ENCODE measurements at places on chromosomes 16 and 17.

- no peak for DNase-seq
These were observed 2.7 kb upstream of the CCDC57 start for GRCh38 chr17:82215095-82215971.

DNA sequence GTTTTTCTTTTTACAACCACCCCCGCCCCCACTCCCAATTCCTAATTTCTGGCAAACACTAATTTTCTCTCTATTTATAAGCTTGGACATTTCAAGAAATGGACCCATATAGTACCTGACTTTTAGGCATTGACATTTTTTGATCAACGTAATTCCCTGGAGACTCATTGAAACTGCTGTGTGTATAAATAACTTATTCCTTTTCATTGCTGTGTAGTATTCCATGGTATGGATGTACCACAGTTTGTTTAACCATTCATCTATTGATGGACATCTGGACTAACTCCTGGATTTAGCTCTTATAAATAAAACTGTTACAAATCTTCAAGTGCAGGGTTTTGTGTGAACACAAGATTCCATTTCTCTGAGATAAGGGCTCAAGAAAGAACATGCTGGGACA is 47.1 kb upstream of the RBFOX1 start:
- DNase-seq: no peak

DNA sequence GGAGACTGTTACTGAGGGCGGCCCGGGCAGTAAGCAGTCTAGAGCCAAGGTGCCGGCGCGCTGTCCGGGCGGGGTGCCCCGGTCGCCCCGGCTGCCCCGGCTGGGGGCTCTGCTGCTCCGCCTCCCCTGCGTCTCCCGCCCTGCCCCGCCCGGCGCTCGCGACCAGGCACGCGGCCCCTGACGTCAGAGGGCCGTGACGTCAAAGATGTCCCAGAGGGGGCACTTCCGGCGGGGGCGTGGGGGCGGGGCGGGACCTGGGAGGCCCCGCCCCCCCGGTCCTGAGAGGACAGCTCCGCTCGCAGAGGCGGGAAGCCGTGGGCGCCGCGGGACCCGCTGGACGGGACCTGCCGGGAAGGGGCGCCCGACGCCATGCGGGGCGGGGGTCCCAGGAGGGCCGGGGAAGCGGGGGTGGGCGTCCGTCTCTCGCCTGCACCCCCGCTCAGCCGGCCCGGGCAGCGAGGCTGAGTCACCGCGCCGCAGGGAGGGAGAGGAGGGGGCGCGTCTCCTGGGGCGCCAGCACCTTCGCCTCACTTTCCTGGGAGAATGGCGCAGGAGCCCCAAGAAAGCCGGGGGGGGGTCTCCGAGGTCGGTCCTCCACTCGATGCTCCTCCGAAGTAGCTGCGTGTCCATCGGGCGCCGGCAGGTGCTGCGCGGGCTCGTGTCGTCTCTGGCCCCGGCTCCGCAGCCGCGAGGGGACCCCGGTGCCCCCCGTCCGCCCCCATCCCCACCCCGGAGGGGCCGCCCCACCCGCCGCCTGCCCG is 4.4 kb upstream of the HIC1 start:
- DNase-seq: no peak

DNA sequence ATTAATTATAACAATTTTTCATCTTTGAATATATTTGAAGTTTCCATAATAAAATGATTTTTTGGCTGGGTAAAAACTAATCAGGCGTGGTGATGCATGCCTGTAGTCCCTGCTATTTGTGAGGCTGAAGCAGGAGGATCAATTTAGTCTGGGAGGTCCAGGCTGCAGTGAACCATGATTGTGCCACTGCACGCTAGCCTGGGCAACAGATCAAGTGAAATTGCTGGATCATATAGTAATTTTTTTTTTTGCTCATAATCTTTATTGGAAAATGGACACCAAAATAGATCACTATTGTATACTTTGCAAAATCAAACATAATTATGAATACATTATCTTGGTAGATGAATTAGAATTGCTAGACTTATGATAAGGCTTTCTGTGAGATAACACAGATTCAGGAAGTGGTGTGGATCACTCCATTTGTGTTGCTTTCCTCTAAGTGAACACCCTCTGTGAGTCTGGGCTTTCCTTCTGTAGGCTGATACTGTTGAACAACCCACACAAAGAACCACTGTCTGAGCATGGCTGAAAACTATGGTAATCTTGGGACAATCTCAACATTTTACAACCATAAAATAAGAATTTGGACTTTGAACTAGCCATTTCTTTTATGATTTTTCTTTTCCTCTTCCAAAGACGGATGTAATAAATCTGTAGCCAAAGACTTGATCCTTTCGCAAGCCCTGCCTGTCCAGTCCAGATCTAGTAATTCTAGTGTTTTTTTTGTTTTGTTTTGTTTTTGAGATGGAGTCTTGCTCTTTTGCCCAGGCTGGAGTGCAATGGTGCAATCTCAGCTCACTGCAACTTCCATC is 5.6 kb upstream of the ST3GAL2 start:
- no peak for DNase-seq

DNA sequence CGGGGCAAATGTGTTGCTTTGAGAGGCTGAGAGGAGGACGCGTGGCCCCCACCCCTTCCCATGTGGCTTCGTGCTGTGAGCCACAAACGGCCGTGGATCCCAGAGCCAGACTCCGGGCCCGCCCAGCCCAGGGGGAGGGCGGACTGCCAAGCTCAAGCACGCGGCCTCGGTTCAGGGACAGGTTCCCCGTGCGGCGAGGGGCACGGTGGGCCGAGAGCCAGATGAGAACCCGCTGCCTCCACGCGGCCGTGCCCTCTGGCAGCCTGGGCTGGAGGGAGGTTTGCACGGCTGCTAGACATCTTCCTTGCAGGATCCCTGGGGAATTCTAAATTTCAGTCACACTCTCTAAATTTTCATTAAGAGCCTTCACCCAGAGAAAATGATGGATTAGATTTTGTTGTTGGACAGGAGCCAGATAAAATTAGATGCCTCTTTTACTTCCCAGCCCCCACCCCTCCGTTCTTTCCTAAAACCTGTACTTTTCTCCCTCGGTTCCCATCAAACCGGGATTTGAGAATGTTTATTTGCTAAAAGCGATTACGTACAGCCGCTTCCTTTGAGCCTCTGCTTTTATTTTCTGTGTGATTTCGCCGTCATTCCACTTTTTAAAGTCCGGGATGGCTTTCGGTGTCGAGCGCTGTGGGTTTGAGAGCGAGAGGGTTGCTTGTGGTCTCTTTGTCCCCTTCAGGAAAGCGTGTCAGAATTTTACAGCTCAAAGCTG is 25.0 kb upstream of the GNG13 start:
- DNase-seq: no peak

DNA sequence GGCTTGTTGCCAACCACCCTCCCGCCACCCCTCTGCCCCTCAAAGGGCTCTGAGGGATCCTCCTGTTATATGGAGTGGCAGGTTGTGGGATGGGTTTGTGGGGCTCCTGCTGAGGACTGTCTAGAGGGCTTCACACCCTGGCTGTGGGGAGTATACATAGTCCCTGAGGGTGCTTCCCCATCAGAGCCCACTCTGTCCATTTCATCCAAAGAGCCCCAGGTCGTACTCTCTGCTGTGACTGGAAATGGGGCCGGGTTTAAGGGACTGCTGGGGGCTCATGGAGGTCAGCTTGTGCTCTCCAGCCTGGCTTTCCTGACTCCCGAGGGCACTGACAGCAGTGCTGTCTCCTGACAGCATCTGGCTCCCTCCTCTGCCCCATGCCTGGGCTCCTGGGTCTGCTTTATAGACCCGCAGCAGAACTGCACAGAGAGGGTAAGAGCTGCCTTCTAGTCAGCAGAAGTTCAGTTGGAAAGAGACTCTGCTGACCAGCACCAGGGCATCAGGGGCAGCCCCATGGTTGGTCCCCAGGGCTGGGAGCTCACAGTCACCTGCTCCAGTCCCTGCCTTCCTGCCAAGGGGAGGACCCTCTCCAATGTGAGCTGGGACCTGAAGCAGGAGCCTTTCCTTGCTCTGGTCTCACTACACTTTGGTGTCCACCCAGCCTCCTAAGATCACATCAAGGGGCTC is 17.8 kb upstream of the TNS4 start:
- no peak for DNase-seq

- DNase-seq: no peak
These were observed 58.9 kb downstream of the TK2 start for GRCh38 chr16:66490774-66491715.

- DNase-seq: no peak
These were observed 29.0 kb downstream of the ZC3H18 start for GRCh38 chr16:88599092-88599733.

GRCh38 chr16:81821436-81822128 is 42.5 kb downstream of the PLCG2 start:
- DNase-seq: no peak

DNA sequence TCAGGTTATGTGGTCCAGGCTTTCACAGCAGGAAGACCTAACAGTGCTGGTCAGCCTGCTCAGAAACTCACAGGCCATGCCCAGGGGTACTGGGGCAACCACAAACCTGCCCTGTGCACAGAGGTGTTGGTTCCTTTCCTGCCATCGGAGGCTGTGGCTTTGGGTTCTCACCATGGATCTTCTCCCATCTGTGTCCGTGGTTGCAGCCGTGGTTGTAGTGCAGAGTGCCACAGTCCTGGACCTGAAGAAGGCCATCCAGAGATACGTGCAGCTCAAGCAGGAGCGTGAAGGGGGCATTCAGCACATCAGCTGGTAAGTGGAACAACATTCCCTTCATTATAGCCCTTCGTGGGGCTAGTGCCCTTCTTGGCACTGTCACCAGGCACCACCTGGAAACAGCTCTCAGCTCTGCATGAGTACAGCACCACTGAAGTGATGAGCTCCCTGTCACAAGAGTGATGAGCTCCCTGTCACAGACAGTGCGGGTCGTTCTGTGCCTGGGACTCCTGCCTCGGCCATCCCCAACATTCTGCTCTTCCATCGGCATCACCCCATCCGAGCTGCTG is 2.0 kb downstream of the SNRNP25 start:
- DNase-seq: no peak

- DNase-seq: no peak
These were observed 36.5 kb upstream of the RASL10B start for GRCh38 chr17:35694906-35695305.

- DNase-seq: no peak
These were observed 2.1 kb downstream of the TXNDC11 start for GRCh38 chr16:11740567-11740966.

- no peak for DNase-seq
These were observed 318.9 kb downstream of the SNX29 start for GRCh38 chr16:12295395-12295794.

GRCh38 chr17:72711521-72712310 is 380.8 kb downstream of the SLC39A11 start:
- DNase-seq: no peak

GRCh38 chr17:58200024-58200633 is 7.6 kb downstream of the EPX start:
- DNase-seq: no peak

DNA sequence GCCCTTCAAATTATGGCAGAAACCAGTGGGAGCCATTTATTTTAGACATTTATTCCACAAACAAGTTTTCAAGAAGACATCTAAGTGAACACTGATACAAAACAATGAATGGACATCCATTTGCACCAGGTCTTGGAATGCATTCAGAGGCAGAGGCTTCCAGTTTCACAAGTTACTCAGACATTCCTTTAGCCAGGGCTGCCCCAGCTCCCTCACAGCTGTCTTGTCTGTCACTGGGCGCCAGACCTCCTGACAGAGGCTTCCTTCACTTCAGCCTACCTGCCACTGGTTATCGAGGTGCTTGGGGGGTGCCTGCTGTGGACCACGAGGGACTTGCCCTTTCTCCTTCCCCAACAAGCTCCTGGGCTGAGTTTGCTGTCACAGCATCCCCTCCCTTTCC is 19.2 kb downstream of the AQP8 start:
- no peak for DNase-seq

DNA sequence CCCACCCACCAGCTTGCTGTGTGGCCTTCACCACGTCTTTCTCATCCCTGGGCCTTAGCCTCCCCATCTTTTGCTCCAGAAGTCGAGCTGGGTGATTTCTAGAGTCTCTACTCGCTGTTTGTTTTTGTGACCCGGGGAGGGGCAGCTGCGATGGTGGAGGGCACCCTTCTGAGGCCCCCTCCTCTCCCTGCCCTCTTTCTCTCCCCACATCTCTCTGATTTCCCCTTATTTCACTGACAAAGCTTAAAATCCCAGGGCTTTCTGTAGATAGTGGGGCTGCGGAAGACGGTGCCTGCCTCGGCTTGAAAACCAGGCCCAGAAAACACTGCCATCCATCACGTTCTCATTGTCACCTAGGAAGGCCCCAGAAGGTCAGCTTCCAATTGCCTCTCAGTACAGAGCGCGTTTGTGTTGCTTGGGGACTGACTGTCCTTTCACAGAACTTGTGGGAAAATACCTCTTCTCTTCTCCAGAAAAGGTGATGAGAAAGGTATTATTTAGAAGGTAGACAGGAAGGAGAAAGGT is 95.1 kb downstream of the NTN1 start:
- no peak for DNase-seq

DNA sequence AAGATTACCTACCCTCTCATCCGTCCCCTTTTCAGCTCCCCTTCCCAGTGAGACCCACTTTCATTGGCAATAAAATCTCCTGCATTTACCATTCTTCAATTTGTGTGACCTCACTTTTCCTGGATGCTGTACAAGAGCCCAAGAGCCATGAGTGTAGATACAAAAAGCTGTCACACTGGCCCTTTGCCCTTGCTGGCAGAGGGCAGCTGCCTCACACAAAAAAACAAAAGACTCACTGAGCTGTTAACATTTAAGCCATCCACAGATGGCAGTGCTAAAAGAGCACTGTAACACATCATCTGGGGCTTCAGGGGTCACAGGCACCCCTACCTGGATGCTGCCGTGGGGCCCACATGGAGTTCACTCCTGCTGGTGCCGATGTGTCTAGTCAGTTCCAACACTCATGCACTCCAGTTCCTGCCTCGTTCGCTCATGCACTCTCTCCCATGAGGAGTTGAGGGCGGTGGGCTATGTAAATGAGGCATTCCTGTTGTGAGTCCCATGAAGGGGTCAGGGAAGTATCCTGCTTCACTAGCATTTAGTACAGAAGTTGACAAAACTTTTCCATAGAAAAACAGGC is 123.1 kb downstream of the CA10 start:
- DNase-seq: no peak

DNA sequence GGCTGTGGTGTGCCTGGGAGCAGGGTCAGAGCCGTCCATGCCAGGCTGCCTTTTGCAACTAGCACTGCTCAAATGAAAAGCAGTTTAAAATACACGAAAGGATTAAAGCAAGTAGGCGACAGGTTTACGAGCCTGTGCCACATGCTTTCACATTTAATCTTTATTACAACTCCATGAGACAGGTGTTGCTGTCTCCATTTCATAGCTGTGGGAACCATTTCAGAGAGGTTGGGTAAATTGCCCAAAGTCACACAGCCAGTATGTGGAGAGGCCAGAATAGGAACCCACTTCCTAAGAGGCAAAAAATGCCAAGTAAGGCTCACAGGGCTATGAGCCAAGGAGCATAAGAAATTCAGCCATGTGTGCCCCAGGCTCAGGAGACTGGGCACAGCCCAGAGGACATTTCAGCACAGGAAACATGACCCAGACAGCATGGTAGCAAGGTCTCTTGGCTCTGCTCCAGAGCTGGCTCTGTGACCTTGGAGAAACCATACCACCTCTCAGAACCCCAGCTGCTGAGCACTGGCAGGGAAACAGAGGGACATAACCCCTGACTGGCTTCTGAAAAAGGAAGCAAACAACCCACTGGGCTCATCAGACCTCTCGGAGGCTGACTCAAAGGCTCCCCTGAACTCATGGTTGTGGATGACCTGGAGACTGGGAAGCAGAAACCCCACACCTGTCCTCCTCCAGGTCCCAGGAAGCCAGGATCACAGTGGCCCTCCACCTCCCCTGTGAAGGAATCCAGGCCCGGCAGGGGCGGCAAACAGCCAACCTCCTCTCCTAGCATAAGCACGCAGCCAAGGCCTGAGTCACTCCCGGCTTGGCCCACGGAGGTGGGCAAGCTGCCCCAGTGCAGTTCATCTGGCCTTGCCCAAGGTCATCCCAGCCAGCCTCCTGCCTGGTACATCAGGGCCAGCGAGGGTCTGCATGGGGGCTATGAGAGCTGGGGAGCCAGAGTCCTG is 40.3 kb upstream of the MRPS23 start:
- no peak for DNase-seq

All from cortex of kidney (tissue), 1 donor.